ENCODE measurements at places on chromosomes 6 and 20.

DNA sequence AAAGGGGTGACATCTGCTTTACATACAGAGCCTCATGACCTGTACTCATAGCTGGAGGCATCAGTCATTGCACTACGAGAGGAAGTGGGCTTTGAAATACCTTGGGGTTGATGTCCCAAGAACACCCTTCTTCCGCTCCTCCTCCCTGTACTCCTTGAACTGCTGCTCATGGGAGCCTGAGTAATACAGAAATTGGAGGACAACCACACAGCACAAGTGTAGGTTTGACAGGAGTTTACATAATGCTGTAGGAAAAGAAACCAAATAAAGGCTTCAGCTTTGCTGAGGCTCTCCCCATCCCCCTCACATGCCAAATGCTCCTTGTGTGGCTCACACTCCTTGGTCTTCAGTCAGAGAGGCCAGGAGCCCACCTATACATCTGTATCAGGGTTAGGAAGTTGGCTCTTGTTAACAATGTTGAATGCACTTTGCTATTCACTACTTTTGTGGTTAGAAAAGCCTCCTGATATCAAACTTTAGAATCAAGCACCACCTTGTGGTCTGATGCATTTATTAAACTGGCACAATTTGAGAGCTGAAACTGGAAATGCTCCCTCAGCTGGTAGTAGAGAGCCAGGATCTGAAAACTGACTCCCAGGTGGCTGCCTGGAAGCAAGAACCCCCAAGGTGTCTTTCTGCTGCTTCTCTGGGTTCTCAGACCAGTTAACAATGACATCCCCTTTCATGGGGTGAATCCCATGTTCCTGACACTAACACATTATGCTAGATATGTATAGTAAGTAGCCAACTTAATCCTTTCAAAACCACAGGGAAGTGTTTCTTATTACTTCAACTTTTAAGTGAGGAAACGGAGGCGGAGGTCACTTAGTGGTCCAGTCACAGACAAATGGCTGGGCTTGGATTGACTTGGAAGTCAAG, 56.2 kb upstream of the EDN1 start:
- DNase-seq: peak; percentile 60

DNA sequence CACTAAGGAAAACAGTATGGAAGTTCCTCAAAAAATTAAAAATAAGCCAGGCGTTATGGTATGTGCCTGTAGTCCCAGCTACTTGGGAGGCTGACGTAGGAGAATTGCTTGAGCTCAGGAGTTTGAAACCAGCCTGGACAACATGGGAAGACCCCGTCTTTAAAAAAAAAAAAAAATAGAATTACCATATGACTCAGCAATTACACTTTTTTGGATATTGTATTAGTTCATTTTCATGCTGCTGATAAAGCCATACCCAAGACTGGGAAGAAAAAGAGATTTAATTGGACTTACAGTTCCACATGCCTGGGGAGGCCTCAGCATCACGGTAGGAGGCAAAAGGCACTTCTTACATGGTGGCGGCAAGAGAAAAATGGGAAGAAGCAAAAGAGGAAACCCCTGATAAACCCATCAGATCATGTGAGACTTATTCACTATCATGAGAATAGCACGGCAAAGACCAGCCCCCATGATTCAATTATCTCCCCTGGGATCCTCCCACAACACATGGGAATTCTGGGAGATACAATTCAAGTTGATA, 10.8 kb upstream of the SMIM29 start:
- DNase-seq: no peak

GRCh38 chr6:161186173-161186769, 87.6 kb downstream of the AGPAT4 start:
- DNase-seq: no peak

GRCh38 chr6:137941995-137942394, 74.9 kb downstream of the TNFAIP3 start:
- no peak for DNase-seq

DNA sequence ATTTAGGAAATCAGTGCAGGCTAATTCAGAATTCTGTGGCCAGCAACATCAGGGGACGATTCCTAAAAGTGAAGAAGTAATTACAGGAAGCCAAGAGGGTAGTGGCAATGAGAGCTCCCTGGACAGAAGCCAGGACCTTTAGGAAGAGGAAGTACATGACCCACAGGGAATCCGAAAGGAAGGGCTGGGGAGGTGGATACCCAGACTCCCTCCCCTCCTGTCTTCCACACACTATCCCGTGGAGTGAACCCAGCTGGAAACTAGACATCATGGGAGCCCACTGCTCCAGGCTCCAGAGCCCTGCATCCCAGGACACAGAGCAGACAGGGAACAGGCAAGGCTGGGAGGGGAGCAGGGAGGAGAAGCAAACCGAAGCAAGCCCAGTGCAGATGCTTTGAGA, 83.0 kb downstream of the SNX5 start:
- DNase-seq: no peak

GRCh38 chr20:40843251-40843650, 154.2 kb upstream of the MAFB start:
- no peak for DNase-seq

- no peak for DNase-seq
These were observed 359.2 kb downstream of the GJA1 start for GRCh38 chr6:121794630-121795029.
